ENCODE measurements at places on chromosomes 12 and 14.

DNA sequence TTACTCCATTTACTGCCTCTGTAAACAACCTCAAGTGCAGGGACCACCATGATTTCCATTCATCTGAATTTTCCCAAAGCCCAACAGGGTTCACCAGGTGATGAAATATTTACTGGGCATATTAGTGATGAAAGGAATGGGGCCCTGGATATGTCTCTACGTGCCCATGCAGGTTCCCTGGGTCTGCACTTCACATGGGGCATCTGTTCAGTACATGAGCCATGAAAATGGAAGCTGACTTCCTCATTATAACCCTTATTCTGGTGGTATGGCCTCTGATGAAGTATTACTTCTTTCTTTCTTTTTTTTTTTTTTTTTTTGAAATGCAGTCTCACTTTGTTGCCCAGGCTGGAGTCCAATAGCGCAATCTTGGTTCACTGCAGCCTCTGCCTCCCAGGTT lies 26.5 kb upstream of the CORO1C start:
- no peak for DNase-seq

DNA sequence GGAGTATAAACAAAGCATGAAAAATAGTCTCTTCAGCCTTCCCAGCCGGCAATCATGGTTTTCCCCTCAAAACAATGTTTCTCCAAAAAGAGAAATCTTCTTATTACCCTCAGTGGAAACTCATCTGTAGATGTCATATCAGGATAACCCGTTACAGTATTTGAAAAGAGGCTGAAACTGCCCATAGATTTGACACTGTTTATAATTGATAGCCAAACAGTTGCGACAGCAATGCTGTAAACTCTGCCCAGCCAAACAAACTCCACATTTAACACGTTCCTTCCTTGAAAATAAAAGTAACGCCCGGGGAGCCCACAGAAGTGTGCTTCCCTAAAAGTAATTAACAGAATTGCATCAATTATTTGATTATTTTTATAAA lies 201.3 kb upstream of the FOXN3 start:
- no peak for DNase-seq

- DNase-seq = no peak
Observed at GRCh38 chr14:73289308-73289707, 52.0 kb downstream of the PAPLN start.

DNA sequence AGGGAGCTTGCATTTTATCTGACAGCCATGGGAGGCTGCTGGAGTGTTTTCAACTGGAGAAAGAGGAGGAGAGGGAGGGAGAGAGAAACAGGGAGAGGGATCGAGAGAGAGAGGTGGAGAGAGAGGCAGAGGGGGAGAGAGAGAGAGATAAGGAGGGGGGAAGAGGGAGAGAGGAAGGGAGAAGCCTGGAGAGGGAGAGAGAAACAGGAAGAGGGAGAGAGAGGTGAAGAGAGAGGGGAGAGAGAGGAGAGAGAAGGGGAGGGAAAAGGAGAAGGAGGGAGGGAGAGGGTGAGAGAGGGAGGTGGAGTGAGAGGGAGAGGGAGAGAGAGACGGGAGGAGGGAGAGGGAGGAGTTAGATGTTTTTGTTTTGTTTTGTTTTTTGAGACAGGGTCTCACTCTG lies 45.6 kb downstream of the DNAH10 start:
- no peak for DNase-seq

DNA sequence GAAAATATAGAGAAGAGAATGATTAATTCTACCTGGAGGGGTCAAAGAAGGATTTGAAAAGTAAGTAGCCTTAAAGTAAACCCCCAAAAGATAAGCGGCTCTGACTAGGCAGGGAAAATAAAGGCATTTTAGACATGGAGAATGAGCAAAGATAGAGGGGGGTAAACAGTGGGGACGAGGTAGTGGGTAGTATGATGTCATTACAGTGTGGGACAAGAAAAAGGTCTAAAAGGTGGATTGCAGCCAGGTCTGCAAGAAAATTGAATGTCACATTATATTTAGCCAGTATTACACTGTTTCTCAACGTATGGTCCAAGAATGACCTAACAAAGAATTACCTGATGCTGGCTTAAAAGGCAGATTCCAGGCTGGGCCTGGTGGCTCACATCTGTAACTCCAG lies 55.8 kb upstream of the CIT start:
- DNase-seq = no peak

DNA sequence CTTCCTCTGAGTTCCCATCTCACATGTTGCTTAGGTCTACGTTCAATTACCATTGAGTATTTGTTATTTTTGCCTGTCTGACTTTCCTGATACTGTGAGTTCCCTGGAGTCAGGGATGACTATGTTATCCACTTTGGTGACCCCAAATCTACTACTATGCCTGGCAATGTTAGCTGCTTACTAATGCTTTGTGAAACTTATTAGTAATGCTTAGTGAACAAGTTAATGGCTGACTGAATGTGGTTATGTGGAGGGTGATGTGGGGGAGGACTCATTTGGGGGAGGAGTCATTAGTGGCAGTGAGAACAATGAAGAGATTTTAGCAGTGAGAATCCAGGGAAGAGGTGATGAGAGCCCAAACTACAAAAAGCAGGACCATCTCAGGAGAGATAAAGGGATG lies 121.6 kb downstream of the KTN1 start:
- DNase-seq = no peak

- DNase-seq = no peak
Observed at GRCh38 chr12:40197590-40197989, 27.2 kb upstream of the LRRK2 start.

- no peak for DNase-seq
Observed at GRCh38 chr14:66979101-66979974, 209.9 kb upstream of the GARIN2 start.

DNA sequence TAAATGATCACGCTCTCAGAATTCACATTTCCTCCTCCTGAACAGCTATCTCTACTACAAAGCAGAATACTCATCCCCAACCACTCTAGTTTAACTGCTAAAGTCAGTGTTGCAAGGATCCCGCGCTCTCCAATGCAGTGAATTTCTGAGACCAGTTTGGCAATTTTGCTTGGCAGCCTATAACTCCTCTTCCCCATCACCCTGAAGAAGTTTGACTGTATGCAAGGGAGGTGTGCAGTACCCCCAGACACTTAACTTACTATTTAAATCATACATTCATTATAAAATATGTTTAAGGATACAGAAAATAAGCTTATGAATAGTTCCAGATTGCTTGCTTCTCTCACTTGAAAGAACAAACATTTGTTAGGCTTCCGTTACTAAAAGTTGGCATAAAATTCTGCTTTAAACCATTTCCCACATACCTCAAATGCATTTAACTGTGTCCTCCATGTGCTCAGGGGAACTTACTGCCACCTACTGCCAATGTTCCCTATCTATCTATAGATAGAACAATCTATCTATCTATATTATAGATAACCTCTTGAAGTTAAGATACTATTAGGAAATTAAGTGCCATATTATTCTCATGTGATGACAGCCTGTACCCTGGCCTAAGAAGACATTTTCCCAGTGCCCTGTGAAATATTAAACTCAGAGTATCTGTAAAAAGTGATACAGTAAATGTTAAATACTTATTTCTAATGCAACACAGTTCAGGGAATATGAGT lies 2.4 kb downstream of the LGR5 start:
- DNase-seq = no peak

DNA sequence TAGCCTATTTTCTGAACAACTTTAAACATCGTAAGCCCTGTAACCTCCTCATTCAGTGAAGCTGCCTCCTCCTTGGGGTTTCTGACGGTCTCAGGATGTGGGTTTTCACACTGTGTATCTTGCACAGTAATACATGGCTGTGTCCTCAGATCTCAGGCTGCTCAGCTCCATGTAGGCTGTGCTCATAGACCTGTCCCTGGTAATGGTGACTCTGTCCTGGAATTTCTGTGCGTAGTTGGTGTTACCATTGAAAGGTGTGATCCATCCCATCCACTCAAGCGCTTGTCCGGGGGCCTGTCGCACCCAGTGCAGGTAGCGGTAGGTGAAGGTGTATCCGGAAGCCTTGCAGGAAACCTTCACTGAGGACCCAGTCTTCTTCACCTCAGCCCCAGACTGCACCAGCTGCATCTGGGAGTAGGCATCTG lies 980.5 kb downstream of the TMEM121 start:
- peak; percentile 84 for DNase-seq

GRCh38 chr12:69404851-69405565 lies 45.5 kb downstream of the YEATS4 start:
- DNase-seq = no peak

DNA sequence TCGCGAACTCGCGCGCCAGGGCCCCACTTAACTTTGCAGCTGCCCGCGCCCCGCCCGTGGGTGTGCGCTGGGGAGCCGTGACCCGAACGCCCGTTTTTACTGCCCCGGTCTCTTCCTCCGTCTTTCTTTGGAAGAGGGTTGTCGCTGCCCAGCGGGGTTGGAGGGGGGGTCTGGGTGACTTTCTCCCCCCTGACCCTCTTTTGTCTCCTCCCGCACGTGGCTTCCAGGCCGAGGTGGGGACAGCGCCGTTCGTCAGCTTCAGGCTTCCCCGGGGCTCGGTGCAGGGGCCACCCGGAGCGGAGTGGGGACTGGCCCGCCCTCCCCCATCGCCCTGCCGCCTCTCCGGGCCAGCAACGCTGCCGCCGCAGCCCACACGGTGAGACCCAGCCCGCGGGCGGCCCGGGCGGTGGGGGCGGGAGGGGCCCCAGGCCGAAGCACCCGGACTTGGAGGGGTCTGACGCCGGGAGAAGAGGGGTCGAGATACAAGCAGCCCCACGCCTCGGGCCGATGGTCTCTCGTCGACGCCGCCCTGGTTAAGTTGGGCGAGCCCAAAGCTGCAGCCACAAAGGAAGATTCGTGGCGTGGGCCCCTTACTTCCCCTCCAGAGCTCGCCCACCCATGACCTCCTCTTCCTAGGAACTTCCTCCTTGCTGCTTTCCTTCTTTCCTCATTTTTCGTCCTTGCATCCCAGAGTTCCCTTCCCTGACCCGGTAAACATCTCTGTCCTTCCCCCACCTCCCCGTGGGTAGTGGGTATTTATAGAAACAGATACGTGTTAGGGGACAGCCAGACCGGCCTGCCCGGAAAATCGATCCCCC lies 1.2 kb downstream of the DYRK2 start:
- DNase-seq = peak; percentile 47

- DNase-seq = no peak
Observed at GRCh38 chr14:61515436-61516117, 179.7 kb upstream of the HIF1A start.

GRCh38 chr12:70637303-70638085 lies at the start of gene PTPRB:
Gene PTPRB, minus strand, starts transcription at chr12:70637429. Its CDS starts 34 bp downstream, at chr12:70637395.
- DNase-seq = no peak

DNA sequence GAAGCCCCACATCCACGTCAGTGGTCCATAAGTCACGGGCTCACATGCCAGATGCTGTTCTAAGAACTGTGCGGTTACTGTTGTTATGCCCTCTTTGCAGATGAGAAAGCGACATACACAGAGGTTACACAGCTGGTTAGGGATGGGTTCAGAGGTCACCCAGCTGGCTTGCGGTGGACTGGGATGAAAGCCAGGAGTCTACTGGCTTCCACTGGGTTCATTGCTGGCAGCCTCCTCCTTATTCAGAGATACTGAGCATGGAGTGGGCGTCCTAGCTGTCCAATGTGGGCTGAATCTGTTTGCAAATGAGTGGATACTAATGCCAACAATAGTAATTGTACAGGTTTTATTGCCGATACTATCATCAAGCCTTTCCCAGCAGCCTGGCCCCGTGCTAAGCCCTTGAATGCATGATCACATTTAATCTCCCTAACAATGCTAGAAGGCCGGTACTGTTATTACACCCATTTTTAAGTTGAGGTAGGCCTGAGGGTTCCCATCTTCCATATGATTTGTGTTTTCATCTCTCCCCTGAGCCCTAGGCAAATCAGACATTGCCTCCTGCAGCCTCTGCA lies 129.1 kb downstream of the PLXNC1 start:
- DNase-seq = no peak

DNA sequence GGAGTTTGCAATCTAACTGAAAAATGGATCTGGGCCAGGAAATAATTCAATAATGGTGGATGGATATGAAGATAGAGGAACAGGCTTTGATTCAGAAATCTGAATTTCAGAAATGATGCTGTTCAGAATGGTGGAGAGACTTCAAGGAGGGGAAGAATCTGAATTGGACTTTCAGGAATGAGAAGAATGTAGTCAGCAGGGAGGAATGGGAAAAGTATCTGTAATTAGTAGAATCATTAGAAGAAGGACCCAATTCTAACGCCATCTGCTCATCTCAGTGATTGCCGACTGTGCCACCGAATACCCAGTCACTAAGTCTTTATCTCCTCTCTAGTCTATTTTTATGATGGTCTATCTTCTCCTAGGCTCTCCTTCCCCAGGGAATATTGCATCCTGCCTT lies 363.2 kb downstream of the GALC start:
- no peak for DNase-seq

DNA sequence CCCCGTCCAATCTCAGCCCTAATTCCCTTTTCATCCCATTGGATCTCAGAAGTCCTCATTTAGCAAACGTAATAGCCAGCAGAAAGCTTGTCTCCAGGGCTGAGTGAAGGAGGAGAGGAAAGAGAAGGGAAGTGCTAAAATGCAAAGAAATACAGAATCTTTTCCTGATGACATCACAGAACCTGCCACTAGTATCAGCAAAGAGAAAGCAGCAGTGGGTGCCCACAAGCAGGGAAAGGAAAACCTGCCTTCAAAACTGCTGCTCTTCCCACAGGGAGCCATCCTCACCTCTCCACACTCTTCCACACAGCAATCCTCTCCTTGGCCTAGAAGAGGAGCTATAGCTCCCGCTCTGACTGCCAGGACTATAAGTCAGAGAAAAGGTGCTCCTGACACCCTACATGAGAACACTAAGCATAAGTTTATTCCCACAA lies 11.3 kb downstream of the MED13L start:
- no peak for DNase-seq

DNA sequence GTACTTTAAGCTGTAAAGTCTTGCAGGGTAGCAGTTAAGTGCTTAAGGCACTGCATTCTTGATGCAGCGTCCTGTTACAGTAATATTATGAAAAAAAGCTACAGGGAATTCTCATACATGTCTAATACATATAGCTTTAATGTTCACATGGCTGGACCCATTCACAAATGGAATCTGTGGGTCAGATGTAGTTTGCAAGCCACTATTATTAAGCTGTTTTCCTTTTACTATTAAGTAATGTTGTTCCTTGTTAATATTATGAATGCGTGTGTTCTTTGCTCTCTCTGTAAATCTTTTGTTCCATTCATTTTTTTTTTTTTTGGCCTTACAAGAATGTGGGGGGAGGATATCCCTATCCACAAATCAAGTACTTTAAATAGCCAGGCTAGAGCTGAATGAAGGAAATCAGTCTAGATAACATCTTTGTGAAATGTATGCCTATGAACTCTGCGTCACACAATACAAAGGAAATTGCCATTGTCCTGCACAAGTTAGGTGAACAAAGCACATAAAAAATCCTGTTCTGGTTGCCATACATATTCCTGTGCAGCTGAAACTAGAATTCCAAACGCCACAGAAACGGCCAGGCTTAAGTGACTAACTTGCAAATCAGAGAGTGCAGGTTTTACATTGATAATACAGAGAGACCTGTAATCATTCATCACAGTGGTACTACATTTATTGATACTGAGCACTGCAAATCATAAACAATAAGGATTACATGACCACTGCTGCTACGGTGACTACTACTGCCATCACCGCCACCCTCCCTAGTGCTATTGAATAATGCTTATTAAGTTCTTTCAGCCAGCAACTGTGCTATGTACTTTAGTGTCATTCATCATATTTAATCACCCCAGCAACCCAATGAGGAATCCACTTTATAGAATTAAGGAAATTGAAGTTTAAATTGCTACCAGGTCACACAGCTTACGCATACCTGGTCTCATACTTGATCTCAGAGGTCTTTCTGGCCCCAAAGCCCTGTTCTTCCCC lies 111.9 kb downstream of the HMGA2 start:
- DNase-seq = no peak

All from DND-41 (cell line).